ENCODE measurements at places on chromosomes 11 and 22.

- DNase-seq: no peak
Observed at GRCh38 chr11:113073290-113073953, 112.2 kb downstream of the NCAM1 start.

DNA sequence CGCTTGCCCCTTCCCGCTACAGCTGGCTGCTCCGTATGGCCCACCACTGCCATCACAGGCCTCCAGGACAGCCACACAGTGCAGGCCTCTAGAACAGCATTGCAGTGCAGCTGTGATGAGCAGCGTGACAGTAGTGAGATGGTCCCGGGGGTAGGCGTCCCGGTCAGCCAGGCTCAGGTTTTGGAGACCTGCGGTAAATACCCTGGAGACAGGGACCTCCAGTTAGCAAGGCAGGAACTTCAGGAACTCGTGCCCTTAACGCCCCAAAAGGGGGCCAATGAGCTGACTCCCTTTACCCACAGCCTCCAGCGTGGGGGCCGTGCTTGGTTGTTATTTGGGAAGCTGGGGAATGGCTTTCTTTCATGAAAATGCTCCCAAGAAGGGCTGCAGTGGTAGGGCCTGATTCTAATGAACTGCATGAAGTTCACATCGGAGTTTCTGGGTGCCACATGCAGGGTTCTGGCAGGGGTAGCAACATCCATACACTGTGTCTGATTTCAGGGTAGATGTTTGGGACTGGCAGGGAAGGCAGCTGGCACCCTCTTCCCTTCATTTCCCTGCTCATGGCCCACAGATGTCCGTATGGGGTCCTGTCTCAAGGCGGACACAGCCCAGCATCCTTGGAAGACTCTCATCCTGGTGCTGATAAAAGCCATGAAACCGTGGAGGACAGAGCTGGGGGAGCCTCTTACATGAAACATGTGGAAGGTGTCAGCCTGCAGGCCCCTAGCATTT lies 440.5 kb downstream of the TBC1D22A start:
- DNase-seq: no peak

GRCh38 chr11:46280706-46281105 lies 3.2 kb downstream of the CREB3L1 start:
- no peak for DNase-seq

- DNase-seq: no peak
Observed at GRCh38 chr11:93846411-93846810, 4.0 kb downstream of the VSTM5 start.

- no peak for DNase-seq
Observed at GRCh38 chr11:73186886-73187285, 31.2 kb upstream of the P2RY2 start.

- no peak for DNase-seq
Observed at GRCh38 chr11:79242616-79243015, 198.2 kb downstream of the TENM4 start.

DNA sequence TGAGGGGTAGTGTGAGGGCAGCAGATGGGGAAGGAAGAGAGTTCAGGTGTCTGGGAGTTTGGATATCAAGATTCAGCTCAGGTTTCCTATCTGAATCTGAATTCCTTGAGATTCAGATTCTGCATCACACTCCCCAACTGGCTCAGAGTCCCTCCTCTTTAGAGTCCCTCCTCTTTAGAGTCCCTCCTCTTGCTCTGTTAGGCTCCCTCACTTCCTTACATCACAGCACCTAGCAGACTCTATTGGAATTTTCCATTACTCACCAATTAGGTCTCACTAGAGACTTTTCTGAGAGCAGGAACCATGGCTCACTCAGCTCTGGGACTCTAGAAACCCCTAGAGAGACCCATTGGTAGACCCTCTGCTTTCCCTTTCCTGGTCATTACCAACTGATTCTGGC lies 303.4 kb upstream of the SYN3 start:
- no peak for DNase-seq

GRCh38 chr11:119728211-119728626 lies 781 bp downstream of the NECTIN1 start:
- DNase-seq: no peak

Measured in Karpas-422 (cell line).